ENCODE measurements at places on chromosomes 4 and X. TPM values are rescaled to one million over a fixed set of nuclear protein-coding genes. Genes with fewer than 3 reads are reported as not detected.

DNA sequence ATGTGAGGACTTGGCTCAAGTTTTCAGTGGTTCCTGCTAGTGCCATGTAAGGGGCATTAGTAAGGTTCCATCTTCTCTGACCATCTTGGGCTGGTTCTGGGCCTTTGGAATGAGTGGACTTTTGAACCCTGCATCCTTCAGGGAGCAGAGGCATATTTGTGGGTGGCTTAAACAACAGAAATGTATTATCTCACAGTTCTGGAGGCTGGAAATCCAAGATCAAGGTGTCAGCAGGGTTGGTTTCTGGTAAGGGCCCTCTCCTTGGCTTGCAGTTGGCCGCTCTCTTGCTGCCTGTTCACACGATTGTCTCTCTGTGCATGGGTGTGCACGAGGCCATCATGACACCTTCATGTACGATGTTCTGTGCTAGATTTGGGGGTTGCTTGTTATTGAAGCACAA, 21.3 kb downstream of the CCKAR start:
- H3K4me1 ChIP-seq, result no peaks in the 10 kb centered on the region
- H3K27me3 ChIP-seq, result peaks cover 3% of the 10 kb centered on the region
- no peak overlapping the region for H3K4me3 ChIP-seq
- peaks cover 3% of the 10 kb centered on the region for H3K36me3 ChIP-seq
- no peak overlapping the region for H3K27ac ChIP-seq

- H3K4me3 ChIP-seq, result no peak overlapping the region
- no peak for DNase-seq
- no peaks in the 10 kb centered on the region for H3K27me3 ChIP-seq
- peaks cover 18% of the 10 kb centered on the region for H3K4me1 ChIP-seq
Observed at GRCh38 chr4:94516999-94517398, 65.3 kb downstream of the PDLIM5 start.

- no peak overlapping the region for H3K27ac ChIP-seq
- no peak for DNase-seq
- H3K36me3 ChIP-seq, result no peaks in the 10 kb centered on the region
- H3K27me3 ChIP-seq, result peaks cover 2% of the 10 kb centered on the region
- H3K4me3 ChIP-seq, result no peak overlapping the region
Observed at GRCh38 chr4:66273110-66273509, 602.8 kb upstream of the EPHA5 start.

GRCh38 chr4:3671571-3672464, 94.4 kb upstream of the ADRA2C start:
- H3K27ac ChIP-seq, result no peak overlapping the region
- no peak overlapping the region for H3K4me3 ChIP-seq
- H3K27me3 ChIP-seq, result peaks cover 8% of the 10 kb centered on the region
- no peak for DNase-seq
- H3K36me3 ChIP-seq, result no peaks in the 10 kb centered on the region
- no peaks in the 10 kb centered on the region for H3K4me1 ChIP-seq

DNA sequence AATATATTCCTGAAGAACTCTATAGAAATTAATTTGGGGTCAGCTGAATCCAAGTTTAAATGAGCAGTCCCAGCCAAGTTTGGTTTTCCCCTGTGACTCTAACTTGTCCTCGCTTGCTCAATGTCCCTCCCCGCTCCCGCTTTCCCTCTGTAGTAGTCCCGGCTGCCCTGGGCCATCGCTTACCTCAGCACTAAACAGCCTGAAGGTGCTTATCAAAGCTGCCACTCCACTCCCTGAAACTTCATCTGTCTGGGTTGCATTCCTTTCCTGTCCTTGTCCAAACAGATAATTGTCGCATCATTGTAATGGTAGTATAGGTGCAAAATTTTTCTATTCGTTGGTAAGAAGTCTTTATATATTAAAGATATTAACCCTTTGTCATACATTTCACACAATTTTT, 12.8 kb downstream of the SLC25A43 start:
- no peak for DNase-seq
- peaks cover 7% of the 10 kb centered on the region for H3K36me3 ChIP-seq
- H3K27ac ChIP-seq, result no peak overlapping the region
- H3K4me3 ChIP-seq, result no peak overlapping the region
- H3K27me3 ChIP-seq, result no peaks in the 10 kb centered on the region

DNA sequence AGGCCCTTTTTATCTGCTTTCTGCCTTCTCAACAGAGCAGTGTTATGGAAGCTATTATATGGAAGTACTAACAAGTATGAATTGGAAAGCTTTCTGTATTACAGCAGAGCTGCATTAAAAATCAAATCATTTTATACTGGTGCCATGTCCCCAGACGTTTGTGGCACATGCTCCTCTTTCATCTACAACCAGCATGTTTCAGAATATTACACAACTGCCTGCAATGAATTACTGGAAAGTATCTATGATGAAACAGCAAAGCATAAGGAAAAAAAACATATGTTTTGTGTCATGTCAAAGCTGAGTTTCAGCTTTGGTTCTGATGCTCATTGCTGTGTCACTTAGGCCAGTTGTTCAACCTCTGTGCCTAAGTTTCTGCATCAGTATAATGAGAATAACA, 576.8 kb downstream of the GBA3 start:
- H3K4me3 ChIP-seq, result no peak overlapping the region
- peaks cover 1% of the 10 kb centered on the region for H3K27me3 ChIP-seq
- H3K27ac ChIP-seq, result no peak overlapping the region
- no peak for DNase-seq

DNA sequence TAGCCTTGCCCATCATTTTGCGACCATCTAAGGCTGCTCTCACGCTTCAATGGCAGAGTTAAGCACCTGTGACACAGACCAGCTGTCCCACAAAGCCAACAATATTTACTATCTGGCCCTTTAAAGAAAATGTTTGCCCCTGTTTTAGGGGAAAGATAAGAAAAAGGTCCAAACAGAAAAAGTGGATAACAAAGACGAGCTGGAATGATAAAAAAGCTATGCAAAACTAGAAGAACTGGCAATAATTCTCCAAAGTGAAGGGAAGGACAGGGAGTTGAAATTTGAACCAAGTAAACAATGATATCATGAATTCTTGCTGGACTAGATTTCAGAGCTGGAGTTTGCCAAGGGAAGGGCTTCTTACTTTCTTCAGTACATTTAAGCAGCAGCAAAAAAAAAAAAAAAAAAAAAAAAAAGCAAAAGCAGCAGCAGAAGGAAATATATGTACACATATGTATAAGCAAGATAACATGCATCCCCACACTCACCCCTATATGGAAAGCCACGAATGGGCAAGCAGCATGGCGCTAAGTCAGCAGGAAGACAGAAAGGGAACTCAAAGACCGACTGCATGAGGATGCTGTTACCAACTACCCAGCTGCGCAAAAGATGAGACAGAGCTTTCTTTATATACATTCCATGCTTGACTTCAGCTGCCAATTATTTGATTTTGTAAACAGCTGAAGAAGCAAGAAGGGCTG, 12.5 kb downstream of the TRAPPC2 start:
- H3K27me3 ChIP-seq, result peaks cover 4% of the 10 kb centered on the region
- peak overlapping the region; percentile 96 for H3K27ac ChIP-seq
- H3K36me3 ChIP-seq, result peaks cover 15% of the 10 kb centered on the region
- peaks cover 94% of the 10 kb centered on the region for H3K4me1 ChIP-seq

Gene DCAF8L2
- polyA plus RNA-seq, result not detected

Gene ZCCHC18
- 5.0 TPM for polyA plus RNA-seq

Gene F9
- polyA plus RNA-seq, result not detected

Data from immature natural killer cell (primary cell).